Adrenal gland (tissue), 19 donors: ENCODE measurements at places on chromosomes 6 and 20. TPM values are rescaled to one million over a fixed set of nuclear protein-coding genes. Genes with fewer than 3 reads are reported as not detected.
A peak's percentile ranks its signal among the peaks of the same experiment; 100 is the strongest.

Gene DEFB113
- polyA plus RNA-seq, result not detected

DNA sequence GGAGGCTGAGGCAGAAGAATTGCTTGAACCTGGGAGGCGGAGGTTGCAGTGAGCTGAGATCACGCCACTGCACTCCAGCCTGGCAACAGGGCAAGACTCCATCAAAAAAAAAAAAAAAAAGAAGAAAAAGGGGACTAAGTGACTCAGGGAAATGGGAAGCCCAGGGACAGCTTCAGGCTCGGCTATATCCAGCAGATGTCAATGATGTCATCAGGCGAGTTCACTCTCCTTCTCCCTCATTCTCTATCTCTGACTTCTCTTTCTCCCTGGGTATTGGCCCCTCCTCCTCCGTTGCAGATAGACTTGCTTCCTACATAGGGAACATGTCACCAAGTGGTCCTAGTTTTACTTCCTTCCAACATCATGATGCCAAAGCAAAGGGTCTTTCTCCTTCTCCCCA, 316.8 kb downstream of the TFAP2C start:
- no peak for DNase-seq

Gene LST1
- 49.2 TPM for polyA plus RNA-seq

Gene GNL1
- 86.7 TPM for polyA plus RNA-seq

- no peak for DNase-seq
These were observed 673.3 kb downstream of the KIF16B start for GRCh38 chr20:15899967-15900366.

Gene ARFGEF3
- polyA plus RNA-seq, result 3.3 TPM

Gene JPH2
- polyA plus RNA-seq, result 2.8 TPM

DNA sequence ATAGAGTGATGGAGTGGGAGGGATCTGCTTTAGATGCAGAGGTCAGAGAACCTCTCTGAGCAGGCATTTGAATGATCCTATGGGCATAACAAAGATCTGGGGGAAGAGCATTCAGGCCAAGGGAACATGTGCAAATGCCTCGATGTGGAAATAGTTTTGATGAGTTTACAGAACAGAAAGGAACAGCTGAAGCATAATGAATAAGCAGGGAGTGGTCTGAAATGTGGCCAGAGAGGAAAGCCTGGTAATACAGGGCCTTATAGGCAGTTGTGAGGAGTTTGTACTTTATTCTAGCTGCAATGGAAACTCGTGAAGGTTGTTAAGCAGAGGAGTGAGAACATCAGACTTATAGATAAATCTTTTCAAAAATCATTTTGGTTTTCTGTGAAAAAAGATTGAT, 33.0 kb upstream of the ME1 start:
- no peak for DNase-seq

DNA sequence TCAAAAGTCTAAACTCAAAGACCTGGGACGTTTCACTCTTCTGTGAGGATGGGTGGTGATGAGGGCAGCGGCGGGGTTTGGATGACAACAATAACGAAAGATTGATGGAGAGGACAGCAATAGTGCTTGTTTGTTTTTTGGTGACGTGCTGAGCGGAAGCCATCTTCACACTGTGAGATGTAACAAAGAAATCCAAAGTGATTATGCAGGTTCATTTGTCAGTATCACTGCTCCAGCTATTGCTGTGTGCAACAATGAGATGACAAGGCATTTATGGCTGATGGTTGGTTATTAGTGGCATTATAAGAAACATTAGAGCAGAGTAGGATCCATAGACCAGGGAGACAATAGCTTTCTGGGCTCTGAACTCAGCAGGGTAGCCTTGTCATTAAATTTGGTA, 306.7 kb downstream of the RNF144B start:
- DNase-seq, result no peak

Gene ZSCAN16
- polyA plus RNA-seq, result 9.6 TPM

- DNase-seq, result no peak
These were observed 164.3 kb downstream of the VEGFA start for GRCh38 chr6:43934183-43934802.

- no peak for DNase-seq
These were observed 7.6 kb downstream of the MAPK14 start for GRCh38 chr6:36035225-36035624.

DNA sequence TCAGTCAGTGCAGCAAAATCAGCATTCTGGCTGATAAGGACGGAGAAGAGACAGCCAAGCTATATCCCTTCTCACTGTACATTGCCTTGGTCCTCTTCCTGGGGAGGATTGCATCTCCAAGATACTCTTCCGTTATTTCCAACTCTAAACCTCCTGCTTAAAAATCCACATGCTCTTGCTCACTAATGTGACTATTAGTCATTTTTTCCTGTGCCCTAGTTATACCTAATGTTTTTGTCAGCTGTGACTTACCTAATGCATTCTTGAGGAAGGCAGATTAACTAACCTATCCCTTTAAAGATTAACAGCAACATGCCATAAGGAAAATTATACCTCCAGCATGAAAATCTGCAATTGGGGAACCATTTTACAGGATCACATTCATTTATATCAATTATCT, 317.6 kb downstream of the BTBD9 start:
- no peak for DNase-seq

DNA sequence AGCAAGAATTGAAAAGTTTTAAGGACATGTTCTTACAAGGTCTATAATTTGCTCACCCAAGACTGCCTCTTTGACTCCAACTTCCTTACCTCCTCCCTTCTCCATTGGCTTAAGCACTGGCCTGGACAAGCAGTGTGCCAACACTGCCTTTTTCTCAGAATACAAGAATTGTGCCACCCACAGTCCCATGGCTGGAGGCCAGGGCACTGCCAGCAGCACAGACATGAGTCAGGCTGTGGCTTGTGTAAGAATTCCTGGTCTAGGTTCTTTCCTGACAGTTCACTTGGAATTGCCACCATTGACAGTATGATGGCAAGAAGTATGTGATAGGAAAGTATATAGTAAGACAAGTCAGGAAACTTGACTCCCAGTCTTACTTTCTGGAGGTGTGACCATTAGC, 202.7 kb upstream of the MARCKS start:
- peak; percentile 80 for DNase-seq

- DNase-seq, result no peak
These were observed 155.4 kb downstream of the NRN1 start for GRCh38 chr6:5851261-5851757.

- no peak for DNase-seq
These were observed 13.6 kb upstream of the RBM24 start for GRCh38 chr6:17267566-17267965.

GRCh38 chr20:17617212-17617867, 47.5 kb downstream of the DSTN start:
- peak; percentile 64 for DNase-seq

DNA sequence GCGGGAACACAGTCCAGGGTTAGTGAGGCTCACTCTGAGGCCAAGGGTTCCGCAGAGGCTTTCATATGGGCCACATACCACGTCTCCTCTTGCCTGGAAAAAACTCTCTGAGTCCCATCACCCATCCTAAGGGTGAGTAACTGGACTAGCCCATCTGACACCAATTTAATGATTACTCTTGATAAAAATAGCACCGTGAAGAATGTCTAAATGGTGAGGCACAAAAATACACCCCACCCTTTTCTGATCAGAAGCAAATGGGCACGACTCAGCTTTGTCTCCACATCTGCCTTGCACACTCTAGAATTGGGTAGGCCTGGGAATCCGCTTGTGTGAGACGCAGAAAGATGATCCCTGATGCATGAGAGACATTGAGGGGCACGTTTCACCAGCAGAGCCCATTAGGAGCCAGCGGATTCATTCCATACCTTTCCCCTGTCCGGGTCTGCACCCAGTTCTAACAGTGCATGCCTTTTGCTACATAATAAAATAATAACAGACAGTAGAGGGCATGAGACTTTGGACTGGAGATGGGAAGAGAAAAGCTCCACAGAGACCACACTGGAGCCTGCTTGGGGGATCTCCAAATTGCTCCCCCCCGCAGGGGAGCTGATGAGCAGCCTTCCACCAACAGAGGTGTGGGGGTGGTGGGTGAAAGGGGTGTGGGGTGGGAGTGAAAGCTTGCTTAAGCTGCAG, 110.0 kb upstream of the KCNK16 start:
- DNase-seq, result no peak

- DNase-seq, result no peak
These were observed 82.7 kb downstream of the LYRM2 start for GRCh38 chr6:89555806-89556205.

DNA sequence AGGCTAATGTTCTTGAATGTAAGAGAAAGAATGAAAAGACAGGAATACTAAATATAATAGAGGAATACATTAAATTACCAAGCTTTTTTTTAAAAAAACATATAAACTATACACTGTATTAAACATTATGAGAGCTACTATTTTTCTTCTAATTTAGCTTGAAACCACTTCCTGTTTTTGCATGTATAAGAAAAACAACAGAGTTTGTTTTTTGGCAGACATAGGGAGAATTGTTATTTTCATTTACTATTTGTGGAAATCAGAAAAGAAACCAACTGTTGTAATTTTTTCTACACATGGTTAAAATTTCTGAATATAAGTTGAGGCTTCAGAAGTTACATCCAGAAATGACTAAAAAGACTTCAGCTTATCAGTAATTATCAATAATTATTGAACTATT, 991.8 kb upstream of the GJE1 start:
- DNase-seq, result no peak

- no peak for DNase-seq
These were observed 53.8 kb downstream of the NCOA6 start for GRCh38 chr20:34771680-34772081.

DNA sequence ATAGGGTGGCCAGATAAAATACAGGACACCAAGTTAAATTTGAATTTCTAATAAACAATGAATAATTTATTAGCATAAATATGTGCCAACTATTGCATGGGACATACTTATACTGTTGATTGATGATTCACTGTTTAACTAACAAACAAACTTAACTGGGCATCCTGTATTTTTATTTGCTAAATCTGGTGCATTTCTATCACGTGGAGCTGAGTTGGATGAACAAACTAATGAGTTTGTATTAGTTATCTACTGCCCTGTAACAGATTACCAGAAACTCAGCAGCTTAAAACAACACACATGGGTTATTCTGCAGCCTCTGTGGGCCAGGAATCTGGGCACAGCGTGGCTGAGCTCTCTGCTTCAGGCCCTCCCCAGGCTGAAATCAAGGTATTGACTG, 28.2 kb upstream of the PMEPA1 start:
- no peak for DNase-seq
